CD4-positive, alpha-beta memory T cell (primary cell): ENCODE measurements at places on chromosomes 13 and 19.
A peak's percentile ranks its signal among the peaks of the same experiment; 100 is the strongest.

- DNase-seq, result no peak
These were observed 1.1 kb downstream of the CAPS start for GRCh38 chr19:5914946-5915781.

DNA sequence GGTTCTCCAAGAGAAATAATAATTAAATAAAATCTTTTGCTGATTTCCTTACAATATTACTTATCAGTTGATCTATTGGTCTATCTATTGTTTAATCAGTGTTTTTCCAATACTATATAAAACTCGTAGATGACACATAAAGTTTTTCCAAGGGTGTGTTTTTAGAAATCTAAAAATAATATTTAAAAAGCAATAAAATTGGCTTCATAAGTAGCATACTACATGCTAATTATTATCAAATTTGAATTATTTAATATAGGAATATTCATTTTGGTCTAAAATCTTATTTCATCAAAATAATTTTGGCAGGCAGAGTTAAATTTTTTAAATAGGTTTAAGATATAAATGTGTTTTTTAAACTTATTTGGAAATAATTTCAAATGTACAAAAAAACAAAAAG is 49.4 kb upstream of the MIR17HG start:
- no peak for DNase-seq

DNA sequence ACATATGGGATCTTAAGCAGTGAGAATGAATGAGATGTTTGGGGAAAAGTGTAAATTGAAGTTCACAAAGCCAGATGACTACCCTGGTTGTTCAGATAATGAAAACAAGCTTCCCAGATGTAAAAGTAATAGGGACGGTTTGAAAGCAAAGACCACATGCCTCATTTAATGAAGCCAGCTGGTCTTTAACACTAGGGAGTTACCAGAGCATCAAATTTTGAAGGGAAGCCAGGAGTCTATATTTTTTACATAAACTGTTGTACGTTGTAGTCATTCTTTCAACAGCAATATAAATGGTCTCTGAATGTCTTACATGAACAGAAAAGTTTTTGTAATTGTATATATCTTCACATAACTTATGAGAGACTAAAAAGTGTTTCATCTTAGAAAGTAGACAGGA is 2604.5 kb upstream of the PCDH20 start:
- no peak for DNase-seq

DNA sequence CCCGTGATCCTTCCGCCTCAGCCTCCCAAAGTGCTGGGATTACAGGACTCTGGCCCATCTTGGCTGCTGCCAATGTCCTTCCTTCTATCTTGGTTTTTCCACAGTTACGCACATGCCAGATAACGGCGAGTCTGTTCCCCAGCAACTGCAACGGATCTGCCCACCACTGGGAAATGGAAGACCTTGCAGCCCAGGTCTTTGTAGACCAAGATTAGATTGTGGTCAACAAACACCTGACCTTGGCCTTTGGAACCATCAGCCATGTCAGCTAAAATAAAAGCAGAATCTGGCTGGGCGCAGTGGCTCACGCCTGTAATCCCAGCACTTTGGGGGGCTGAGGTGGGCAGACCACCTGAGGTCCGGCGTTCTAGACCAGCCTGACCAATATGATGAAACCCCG is 10.4 kb upstream of the LDLR start:
- DNase-seq, result no peak

- DNase-seq, result no peak
These were observed 725.7 kb upstream of the SGCG start for GRCh38 chr13:22455036-22455435.

- no peak for DNase-seq
These were observed 32.3 kb downstream of the ADPRHL1 start for GRCh38 chr13:113420833-113421600.

GRCh38 chr19:35303357-35303915 is 11.5 kb downstream of the MAG start:
- DNase-seq, result no peak

- no peak for DNase-seq
These were observed 17.9 kb downstream of the SLC25A42 start for GRCh38 chr19:19081642-19082151.

GRCh38 chr13:90769387-90769786 is 578.1 kb upstream of the MIR17HG start:
- DNase-seq, result no peak

DNA sequence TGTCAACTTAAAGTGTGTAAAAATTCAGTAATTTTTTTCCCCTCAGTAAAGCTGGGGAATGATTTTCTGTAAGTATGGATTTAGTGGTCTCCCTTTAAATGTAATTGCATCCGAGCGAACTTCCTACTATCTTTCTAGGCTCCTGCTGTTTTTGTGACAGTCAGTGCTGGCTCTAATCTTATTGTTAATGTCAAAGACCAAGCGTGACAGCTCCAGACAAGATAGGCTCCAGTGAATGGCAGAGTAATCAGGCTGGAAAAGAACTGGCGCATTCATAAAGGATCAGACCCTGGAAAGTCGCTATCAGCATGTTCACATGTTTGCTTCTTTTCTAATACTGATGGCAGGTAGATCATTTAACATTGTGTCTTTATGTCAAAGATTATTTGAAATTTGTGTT is 908.0 kb upstream of the ATXN8OS start:
- DNase-seq, result no peak

DNA sequence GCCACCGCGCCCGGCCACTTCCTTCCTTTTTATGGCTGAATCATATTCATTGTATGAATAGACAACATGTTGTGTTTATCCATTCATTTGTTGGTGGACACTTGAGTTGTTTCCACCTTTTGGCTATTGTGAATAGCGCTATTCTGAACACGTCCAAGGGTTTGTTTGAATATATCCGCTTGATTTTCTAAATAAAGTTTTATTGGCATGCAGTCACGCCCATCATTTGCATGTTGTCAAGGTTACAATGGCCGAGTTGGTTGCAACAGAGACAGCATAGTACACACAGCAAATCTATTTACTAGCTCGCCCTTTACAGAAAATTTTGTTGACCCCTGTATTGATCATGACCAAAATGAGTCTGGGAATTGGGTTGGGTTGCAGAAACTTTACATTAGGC is 43.5 kb downstream of the COLGALT1 start:
- no peak for DNase-seq

DNA sequence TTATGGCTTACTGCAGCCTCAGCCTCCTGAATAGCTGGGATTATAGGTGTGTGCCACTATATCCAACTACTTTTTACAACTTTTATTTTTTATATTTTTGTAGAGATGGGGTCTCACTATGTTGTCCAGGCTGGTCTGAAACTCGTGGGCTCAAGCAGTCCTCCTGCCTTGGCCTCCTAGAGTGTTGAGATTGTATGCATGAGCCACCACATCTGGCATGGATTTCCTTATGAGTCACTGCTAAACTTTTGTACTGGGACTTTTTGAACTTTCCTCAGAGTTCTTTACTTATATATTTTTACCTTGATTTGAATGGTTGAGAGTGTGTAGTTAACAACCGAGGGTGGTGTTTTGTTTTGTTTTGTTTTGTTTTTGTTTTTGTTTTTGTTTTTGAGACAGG is 33.4 kb downstream of the DNAJC3 start:
- DNase-seq, result no peak

DNA sequence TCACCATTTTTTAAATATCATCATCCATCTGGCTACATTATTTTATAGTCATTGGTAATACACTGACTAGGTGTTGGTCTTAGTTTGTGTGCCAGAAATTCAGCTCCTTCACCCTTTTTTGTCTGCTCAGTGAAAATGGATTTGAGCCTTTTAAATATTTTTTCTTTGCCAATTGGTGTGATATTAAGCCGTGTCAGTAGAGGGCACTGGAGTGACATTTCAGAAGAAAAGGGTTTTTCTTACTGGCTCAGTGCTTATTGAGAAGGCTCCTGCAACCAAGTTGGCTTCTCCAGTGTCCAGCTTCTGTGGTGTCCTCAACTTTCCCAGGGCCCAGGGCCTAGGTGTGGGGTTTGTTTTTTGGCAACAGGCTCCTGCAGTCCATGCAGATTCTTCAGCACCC is 546.6 kb downstream of the DACH1 start:
- no peak for DNase-seq

DNA sequence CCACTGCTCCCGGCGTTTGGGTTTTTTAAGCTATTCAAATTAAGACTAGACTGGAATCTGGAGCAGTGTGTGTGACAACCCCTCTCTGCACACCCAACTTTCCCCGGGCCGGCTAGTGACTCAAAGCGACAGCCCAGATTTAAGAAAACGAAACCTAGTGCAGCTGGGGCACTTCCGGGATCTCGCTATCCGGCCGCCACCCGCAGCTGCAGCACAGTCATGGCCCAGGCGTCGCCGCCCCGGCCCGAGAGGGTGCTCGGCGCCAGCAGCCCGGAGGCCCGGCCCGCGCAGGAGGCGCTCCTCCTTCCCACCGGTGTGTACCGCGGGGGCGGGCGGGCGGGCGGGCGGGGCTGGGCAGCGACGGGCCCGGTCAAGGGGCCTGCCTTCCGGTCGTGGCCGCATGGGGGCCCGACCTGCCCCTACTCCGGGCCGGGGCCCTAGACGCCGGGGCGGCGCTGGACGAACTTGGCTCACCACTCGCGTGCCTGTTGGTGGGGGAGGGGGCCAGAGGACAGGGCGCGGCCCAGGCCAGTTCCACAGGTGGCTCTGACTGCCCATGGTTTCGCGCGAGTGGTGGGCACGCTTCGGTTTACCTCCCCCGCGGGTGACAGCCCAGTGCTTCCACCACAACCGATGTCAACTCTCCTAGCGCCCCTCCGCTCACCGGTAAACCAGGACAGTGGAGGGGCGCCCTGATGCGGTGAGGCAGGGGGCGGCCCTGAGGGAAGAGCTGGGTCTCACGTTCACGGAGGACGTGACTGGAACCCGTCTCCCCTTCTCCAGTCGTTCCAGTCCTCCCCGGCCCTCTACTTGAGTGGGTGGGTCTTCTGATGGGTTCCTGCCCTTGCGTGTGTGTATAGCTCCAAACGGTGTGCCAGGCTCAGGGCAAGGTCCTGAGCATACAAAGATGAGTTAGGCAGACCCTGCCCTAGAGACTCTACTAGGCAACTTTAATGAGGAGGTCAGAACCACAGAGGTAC is at the start of gene PHF11:
Gene PHF11 (plus strand): TSS at position 171 of the 980 bp plus-strand sequence. CDS start 49 bp downstream, at position 220.
- DNase-seq, result peak; percentile 87

DNA sequence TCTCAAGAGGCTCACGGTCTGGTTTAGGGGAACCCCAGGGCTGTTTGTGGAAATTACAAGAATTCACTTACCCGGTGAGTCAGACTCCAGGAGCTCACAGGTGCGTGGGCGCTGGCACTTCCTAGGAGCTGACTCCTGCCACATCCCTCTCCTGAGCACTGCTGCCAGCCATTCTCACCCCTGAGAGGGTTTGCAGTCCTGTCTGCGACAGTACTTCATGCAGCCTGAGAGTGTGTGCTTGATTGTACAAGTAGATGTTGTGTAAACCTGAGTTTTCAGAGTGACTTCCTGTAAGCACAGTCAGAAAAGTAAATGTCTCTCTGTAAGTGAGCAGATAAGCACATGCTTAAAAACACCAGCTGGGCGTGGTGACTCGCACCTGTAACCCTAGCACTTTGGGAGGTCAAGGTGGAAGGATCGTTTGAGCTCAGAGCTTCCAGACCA is 8.1 kb downstream of the MRPL4 start:
- no peak for DNase-seq

DNA sequence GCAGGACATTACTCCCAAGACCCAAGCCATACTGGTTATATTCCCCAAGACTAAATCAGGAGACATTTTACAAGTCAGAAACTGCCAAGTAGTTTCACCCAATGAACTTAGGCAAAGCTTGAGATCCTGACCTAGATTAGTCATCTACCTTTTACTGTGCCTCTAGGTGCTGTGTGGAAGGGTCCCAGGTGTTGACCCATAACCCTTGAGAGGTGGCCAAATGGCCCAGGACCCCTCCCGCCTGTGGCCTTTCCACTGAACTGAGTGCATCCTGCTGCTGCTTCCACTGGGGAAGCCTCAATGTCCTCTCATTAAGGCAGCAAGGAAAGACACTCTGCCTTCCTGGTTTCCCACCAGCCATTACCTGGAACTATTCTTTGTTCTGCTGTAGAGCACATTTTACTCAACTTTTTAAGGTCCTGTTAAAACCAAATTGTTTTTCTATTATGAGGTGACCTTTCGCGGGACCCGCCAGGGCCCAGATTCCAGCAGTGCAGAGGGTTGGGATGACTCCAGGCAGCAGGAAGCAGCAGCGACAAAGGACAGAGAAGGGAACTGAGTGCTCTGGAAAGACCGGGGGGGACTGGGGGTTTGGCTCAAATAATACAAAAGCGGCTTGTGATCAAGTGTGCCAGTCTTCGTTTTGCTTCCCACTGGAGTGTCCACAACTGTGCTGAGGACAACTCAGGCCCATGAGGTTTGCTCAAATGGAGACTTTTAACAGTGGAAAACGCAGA is 27.1 kb downstream of the ANKRD10 start:
- DNase-seq, result no peak

DNA sequence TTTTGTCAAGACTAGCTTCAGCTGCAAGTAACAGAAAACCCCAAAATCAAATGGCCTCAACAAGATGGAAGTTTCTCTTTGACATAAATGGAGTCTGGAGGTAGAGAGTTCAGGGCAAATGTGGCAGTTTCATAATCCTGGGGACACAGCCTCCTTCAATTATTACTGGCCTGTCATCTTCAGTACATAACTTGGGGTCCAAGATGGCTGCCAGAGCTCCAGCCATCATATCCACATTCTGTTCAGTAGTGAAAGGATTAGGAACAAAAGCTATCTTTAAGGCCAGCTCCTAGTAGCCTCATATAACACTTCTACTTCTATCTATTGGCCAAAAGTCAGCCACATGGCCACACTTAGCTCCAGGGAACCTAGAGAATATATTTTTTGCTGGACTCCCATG is 15.0 kb upstream of the IGSF23 start:
- DNase-seq, result no peak

- no peak for DNase-seq
These were observed 33.3 kb upstream of the GAS6 start for GRCh38 chr13:113897161-113897560.

- peak; percentile 62 for DNase-seq
These were observed 1.1 kb downstream of the HSPB6 start for GRCh38 chr19:35755550-35756376.

- no peak for DNase-seq
These were observed 98.8 kb downstream of the TBC1D4 start for GRCh38 chr13:75383064-75383715.

- no peak for DNase-seq
These were observed 15.7 kb upstream of the CCDC169 start for GRCh38 chr13:36313047-36313969.

GRCh38 chr13:37905736-37906135 is 36.2 kb upstream of the TRPC4 start:
- no peak for DNase-seq

DNA sequence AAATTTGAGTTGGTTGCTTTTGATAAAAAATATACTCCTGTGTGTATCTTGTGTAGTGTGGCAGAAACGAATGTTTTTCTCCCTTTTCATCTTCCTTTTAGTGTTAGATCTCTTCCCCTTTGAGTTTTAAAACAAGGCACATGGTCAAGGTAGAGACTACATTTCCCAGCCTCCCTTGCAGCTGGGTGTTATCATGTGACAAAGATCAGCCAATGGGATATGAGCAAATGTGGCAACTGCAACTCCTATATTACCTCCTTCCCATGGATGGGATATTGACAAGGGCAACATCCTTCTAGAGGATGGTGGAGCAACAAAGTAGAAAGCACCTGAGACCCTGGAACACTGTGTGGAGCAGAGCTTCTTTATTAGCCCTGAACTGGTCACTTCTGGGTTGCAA is 42.4 kb downstream of the ADGRE3 start:
- DNase-seq, result peak; percentile 11
